SJCRH30 (cell line): ENCODE measurements at places on chromosomes 12 and 14. TPM values are rescaled to one million over a fixed set of nuclear protein-coding genes. Genes with fewer than 3 reads are reported as not detected.

KCNJ8 gene
- total RNA-seq: 0.20 and 0.28 TPM in 2 replicates

LRRIQ1 gene
- total RNA-seq: 0.18 and 0.34 TPM in 2 replicates

GRCh38 chr12:72207079-72207478, 65.1 kb upstream of the TRHDE start:
- H3K4me3 ChIP-seq: no peak overlapping the region
- DNase-seq: no peak
- H3K27ac ChIP-seq: no peak overlapping the region
- H3K27me3 ChIP-seq: no peaks in the 10 kb centered on the region

NPAS3 gene
- 1.3 and 1.8 TPM in 2 replicates for total RNA-seq

VRTN gene
- not detected in 2 replicates for total RNA-seq

ABCD2 gene
- total RNA-seq: 0.03 and 0.04 TPM in 2 replicates

PRH1 gene
- 10.0 and 13.9 TPM in 2 replicates for total RNA-seq
